Dermis microvascular lymphatic vessel endothelial cell (primary cell): ENCODE measurements at places on chromosomes 12 and 14. TPM values are rescaled to one million over a fixed set of nuclear protein-coding genes. Genes with fewer than 3 reads are reported as not detected.

Gene PIWIL1
- under 0.01 TPM in 1 of 2 replicates, not detected in the other for total RNA-seq

Gene CPNE6
- total RNA-seq, result not detected in 2 replicates

Gene SOCS4
- total RNA-seq, result 12.5 and 14.4 TPM in 2 replicates

Gene TAS2R20
- total RNA-seq, result 1.3 and 2.3 TPM in 2 replicates

Gene TPPP2
- not detected in 2 replicates for total RNA-seq

Gene DAO
- total RNA-seq, result not detected in 2 replicates

Gene SLC22A17
- 0.13 and 0.38 TPM in 2 replicates for total RNA-seq

Gene DIO2
- total RNA-seq, result under 0.01 TPM in 1 of 2 replicates, not detected in the other

Gene RNASE3
- total RNA-seq, result not detected in 2 replicates

- no peak for DNase-seq
Observed at GRCh38 chr14:45947830-45948229, 694.8 kb upstream of the MIS18BP1 start.

- DNase-seq, result peak; percentile 76
Observed at GRCh38 chr14:57317248-57317833, 48.6 kb downstream of the AP5M1 start.

DNA sequence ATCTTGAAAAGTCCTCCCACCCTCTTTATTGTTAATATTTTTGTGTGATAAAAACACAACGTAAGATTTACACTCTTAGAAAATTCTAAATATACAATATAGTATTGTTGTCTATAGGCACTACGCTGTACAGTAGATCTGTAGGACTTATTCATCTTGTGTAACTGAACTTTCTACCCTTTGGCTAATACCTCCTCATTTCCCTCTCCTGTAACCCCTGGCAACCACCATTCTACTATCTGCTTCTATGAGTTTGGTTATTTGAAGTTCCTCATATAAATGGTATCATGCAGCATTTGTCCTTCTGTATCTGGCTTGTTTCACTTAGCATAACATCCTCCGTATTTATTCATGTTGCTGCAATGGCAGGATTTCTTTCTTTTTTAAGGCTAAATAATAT lies 5.2 kb upstream of the CLEC9A start:
- no peak for DNase-seq

DNA sequence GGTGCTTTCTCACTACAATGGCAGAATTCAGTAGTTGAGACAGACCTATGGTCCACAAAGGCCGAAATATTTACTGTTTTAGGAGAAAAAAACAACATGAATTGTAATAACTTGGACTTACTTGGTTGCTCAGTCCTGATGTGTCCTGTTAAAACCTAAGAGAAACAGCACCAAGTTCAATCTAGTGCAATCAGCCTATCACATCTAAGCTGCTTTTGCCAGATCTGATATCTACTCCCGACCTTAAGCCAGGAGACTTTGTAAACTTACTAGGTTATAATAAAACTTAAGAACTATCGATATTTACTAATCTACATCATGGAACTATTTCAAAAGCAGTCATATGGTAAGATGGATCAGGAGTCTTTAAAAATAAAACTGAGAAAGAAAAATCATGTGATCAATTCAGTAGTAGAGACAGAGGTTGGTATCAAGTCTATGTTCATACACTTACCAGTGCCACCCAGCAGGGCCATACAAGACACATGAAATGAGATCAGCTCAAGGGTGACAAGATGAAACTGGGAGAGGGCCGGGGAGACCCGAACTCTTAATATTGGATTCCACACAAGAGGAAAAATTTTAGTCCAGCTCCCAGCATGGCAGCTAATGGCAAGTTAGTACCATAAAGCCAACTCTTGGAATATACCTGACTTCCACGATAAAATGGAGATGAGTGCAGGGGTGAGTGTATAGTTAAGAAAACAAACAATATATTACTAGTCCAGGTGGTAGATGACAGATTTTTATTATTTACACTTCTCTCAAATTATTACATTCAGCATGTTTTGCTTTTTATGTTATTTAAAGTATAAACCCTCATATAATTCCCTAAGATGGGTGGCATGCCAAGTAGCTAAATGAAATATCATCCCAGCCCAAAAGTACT lies 27.5 kb downstream of the NUDT4 start:
- DNase-seq, result no peak

- DNase-seq, result no peak
Observed at GRCh38 chr12:124087266-124088051, 114.4 kb downstream of the ZNF664 start.

GRCh38 chr12:15910864-15911721 lies at the start of gene DERA:
TSS of gene DERA (plus strand) at chr12:15911332. CDS start at chr12:15911384, 52 bp downstream.
- peak; percentile 83 for DNase-seq

DNA sequence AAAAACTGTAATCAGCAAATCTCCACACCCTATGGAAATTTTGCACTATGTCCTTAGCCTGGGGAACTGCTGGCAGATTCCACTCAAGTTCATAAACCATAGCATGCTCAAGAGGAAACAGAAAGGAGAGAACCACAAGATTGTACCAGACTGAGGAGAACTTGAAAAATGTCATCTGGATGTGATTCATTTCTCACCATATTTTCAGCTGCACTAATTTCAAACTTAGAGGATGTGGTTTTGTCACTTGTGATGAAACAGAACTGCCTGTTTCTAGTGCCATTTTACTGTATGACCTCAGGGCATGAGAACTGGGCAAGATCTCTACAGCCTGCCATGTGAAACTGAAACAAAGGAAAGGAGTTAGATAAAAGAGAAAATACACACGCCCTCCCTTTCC lies 1493.1 kb upstream of the FLRT2 start:
- DNase-seq, result peak; percentile 57

DNA sequence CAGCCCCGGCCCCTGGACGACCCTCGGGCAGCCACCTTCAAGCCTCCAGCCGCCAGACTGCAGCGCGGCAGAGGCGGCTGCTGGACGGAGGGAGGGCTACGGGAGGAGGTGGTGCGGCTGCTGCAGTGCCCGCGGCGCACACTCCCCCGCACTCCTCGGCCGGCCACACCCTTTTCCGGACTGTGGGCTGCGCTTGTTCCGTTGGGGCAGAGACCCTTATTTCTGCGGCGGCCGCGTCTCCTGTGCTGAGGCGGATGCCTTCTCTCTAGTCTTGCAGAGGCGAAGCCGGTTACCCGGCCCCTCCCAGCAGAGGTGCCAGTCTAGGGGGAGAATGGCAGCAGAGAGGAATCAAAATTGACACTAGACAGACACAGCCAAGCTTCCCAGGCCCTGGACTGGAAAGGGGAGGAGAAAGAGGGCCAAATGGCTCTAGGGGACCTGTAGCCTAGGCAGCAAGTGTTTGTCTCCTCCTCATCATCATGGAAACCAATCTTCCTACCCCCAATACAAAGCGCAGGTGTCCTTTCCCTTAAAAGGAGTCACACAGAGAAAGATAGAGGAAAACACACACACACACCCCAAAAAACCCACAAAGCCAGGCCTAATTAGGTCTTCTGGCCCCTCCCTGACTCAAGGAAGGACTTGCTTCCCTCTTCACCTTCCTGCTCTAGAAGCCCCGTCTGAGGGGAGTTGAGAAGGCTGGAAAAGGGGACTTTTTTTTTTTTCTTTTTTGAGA lies 1.3 kb downstream of the ESYT1 start:
- no peak for DNase-seq
